Stimulated activated naive CD4-positive, alpha-beta T cell treated with Interleukin-2 at 50 U/mL for 16 hours (primary cell): ENCODE measurements at places on chromosomes 2 and 18.

DNA sequence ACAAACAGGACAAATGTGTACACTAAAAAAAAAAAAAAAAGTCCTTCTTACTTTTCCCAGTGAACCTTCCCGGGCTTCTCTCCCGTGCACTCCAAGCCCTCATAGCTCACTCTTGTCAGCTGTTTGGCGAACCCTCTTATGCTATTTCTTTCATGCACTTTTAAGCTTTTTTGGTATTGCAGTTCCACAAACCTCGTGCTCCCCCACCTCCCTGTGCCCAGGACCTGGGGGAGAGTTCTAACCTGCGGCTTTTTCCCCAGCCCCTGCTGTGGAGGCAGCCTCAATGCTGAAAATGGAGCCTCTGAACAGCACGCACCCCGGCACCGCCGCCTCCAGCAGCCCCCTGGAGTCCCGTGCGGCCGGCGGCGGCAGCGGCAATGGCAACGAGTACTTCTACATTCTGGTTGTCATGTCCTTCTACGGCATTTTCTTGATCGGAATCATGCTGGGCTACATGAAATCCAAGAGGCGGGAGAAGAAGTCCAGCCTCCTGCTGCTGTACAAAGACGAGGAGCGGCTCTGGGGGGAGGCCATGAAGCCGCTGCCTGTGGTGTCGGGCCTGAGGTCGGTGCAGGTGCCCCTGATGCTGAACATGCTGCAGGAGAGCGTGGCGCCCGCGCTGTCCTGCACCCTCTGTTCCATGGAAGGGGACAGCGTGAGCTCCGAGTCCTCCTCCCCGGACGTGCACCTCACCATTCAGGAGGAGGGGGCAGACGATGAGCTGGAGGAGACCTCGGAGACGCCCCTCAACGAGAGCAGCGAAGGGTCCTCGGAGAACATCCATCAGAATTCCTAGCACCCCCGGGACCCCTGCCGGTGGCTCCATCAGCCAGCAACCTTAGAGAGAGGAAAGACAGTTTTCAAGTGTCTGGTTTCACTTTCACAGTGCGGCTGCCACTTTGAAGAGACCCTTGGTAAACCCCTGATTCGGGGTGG, 826 bp downstream of the KCNE4 start:
- DNase-seq: no peak

GRCh38 chr2:142723236-142723635, 154.2 kb upstream of the KYNU start:
- no peak for DNase-seq

DNA sequence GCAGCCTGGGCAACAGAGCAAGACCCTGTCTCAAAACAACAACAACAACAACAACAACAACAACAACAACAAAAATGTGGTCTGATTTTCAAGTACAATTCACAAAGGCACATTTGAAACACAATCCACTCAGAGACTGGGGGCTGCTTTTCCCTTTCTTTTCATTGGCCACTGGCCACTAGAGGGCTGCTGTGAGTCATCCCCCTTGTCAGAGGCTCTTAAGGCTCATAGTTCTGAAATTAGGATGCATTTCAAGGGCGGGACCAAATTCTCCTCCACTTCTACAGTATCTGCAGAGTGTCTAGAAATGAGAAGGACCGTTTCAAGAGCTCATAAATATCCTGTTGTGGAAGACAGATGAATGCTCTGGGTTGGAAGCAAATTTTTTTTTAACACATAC, 285.4 kb downstream of the NRXN1 start:
- no peak for DNase-seq

DNA sequence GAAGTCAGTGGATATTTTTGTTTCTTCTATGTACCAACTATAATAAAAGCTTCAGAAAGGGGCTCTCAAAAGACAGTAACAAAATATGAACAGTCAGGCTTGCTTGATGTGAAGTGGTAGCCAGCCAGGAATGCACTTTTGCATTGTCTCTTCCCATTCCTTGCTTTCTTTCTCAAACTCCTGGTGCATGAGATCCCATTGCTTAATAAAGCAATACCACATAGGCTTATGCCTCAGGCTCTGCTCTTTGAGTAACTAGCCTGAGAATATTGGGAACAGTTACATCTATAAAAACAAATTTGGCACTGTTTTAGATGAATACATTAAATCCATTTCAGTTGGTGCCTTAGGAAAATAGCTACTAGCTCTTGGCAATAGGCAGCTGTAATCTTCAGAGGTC, 62.6 kb upstream of the ST6GAL2 start:
- no peak for DNase-seq

DNA sequence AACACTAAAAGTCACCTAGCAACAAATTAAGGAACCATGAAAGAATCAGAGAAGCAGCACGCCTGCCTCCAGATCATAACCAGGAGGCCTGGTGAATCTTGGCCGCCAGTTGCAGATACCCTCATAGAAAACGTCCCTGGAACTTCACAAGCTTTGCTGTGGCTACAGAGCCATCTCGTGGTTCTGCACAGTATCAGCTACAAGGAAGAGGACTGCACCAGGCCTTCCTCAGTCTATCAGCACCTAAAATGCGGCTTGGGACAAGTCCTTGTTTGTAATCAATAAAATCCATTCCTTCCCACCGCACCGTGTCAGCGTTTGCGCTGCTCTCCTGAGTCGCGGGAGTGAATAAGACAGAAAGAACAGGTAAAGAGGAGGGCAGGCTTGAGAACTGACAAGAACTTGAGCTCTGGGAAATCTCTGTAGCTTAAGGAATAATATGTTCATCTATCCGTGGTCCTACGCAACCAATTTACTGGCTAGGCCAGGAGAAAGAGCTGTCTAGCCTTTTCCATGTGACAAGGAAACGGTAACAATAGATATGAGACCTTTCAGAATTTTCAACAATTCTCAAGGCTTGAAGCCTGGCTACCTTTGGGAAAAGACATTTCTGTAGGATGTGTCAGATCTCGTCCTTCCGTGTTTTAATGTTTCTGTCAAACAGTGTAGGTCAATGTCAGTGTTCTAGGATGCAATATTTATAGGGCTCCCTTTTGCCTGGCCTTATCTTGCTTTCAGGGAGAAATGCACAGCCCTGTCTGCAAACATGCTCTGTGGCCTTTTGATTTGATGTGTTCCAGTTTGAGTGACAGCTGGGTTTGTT, 128.5 kb upstream of the RAB12 start:
- no peak for DNase-seq

DNA sequence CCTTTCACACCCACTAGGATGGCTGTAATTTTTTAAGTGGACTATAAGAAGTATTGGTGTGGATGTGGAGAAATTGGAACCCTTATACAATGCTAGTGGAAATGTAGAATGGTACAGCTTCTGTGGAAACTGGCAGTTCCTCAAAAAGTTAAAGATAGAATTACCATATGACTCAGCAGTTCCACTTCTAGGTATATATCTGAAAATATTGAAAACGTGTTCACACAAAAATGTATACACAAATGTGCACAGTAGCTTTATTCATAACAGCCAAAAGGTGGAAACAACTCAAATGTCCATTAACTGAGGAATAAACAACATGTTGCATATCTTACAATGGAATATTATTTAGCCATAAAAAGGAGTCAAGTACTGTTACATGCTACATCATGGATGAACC, 17.7 kb downstream of the TANK start:
- no peak for DNase-seq

GRCh38 chr2:159497256-159497655, 119.1 kb downstream of the BAZ2B start:
- DNase-seq: no peak

GRCh38 chr2:27501042-27501441, 4.4 kb downstream of the GCKR start:
- no peak for DNase-seq

DNA sequence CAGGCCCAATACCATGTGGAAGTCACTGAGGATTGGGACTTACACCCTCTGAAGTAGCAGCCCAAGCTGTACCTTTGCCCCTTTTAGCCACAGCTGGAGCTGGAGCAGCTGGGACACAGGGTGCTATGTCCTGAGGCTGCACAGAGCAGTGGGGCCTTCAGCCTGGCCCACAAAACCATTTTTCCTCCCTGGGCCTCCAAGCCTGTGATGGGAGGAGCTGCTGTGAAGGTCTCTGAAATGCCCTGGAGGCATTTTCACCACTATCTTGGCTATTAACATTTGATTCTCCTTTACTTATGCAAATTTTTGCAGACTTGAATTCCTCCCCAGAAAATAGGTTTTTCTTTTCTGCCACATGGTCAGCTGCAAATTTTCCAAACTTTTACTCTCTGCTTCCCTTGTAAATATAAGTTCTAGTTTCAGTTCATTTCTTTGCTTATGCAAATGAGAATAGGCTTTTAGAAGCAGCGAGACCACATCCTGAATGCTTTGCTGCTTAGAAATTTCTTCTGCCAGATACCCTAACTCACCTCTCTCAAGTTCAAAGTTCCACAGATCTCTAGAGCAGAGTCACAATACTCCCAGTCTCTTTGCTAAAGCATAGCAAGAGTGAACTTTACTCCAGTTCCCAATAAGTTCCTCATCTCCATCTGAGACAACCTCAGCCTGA, 213.8 kb upstream of the MGAT5 start:
- DNase-seq: no peak

DNA sequence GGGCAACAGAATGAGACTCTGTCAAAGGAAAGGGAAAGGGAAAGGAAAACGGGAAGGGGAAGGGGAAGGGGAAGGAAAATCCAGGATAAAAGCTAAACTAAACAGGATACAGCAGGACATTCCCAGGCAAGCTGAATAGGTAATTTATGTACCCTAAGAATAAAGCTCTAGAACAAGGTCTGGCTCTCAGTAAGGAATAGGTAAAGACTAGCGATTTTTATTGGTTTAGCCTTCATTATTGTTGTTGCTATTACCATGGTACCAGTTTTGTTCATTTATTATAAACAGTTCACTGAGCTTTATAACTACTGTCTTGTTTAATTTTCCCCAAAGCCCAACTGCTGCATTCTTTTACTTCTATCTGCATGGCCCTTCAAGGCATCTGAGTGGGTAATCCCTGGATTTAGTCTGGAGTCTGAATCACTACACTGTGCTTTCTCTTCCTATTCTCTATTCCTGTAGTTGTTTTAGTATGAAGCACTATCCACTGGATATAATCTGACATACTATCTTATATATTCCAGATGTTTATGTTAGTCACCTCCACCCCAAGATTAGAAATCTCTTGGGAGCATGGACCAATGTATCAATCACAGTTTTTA, 127.1 kb upstream of the TANK start:
- no peak for DNase-seq

DNA sequence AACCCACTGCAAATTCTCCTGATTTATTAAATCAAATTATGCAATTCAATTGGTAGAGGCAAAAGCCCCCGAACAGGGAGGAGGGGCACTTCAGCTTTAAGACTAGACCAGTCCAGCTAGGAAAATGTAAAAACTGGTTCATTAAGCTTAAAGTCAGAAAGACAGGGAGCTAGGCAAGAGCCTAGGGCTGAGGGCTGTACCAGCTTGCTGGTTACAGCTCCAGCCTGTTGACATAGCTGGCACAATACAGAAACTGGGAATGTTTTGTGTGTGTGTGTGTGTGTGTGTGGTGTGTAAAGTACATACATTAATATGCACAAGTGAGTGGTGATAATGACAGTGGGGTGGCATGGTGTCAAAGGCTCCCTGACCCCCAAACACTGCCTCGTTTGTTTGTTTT, 307.0 kb upstream of the CELF4 start:
- no peak for DNase-seq

DNA sequence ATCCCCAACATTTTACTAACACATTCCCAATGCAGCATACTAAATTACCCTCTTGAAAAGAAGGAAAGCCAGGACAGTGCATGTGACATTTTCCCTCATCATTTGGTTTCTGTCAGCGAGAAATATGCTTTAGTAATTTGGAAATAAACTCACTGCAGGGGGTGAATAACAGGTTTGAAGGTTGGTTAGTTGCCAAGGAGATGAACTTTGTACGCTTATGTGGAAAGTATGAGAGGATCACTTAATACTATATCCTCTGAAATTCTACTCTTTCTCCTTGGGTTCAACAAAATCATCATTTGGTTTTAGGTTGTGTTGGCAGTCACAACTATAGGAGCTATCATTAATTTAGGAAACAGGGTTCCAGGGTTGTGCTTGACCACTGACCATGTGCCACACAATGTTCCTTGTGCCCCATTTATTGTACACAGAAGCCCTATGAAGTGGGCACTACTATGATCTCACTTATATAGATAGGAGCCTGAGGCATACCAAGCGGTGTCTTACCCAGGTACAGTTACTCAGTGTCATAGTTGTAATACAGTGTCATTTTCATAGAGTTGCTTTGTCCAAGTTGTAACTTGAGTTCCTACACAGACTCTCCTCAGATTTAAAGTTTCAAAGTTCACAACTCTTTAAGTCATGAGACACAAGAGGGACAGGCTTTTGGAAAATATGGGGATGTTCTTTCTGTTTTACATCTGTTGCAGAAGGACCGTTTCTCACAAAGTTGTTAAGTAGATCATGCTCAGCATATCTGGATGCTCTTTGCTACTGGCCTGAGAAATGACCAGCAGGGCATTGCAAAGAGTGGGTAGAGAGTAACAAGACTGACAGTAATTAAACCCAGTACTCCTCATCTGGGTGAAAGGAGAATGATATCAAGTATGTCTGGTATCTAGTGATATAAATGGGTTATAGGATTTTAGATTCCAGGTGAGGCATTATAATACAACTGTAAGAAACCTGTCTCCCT, 91.8 kb downstream of the MAP4K4 start:
- no peak for DNase-seq

- DNase-seq: no peak
Measured at GRCh38 chr18:9417073-9417851, 58.1 kb upstream of the RALBP1 start.

DNA sequence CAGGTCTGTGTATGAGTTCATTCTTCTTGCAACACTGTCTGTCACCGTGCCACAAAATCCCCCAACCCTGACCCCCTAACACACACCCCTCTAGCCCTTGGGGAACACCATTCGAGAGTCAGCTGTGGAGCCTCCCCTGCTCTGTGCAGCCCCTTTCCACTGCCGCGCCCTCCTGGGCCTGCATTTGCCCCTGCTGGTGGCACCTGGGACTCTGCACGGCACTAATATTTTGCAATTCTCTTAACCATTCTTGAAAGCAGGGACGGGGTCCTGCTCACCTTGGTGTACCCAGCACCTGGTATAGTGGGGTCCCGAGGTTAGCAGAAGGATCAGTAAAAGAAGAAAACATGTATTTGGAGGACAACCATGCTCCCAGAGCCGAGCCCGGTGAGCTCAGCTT, 124.0 kb downstream of the HDAC4 start:
- DNase-seq: no peak

- no peak for DNase-seq
Measured at GRCh38 chr2:19313553-19313952, 44.9 kb downstream of the OSR1 start.

GRCh38 chr2:22126106-22126505, 1002.3 kb downstream of the TDRD15 start:
- no peak for DNase-seq

- no peak for DNase-seq
Measured at GRCh38 chr2:13056259-13056843, 339.6 kb downstream of the TRIB2 start.

- DNase-seq: no peak
Measured at GRCh38 chr2:8379549-8379948, 302.3 kb upstream of the ID2 start.

GRCh38 chr18:49632588-49632987, 70.7 kb downstream of the LIPG start:
- no peak for DNase-seq

- no peak for DNase-seq
Measured at GRCh38 chr2:11017921-11018320, 106.2 kb downstream of the KCNF1 start.
